ENCODE measurements at places on chromosomes 6 and 20.

- no peak for DNase-seq
Observed at GRCh38 chr6:53216301-53216700, 67.7 kb upstream of the GCM1 start.

GRCh38 chr20:15018966-15019365, 681.6 kb upstream of the FLRT3 start:
- DNase-seq: no peak

GRCh38 chr6:138769102-138769676, 4.4 kb upstream of the CCDC28A start:
- DNase-seq: no peak

GRCh38 chr6:17271628-17272027, 9.5 kb upstream of the RBM24 start:
- no peak for DNase-seq

DNA sequence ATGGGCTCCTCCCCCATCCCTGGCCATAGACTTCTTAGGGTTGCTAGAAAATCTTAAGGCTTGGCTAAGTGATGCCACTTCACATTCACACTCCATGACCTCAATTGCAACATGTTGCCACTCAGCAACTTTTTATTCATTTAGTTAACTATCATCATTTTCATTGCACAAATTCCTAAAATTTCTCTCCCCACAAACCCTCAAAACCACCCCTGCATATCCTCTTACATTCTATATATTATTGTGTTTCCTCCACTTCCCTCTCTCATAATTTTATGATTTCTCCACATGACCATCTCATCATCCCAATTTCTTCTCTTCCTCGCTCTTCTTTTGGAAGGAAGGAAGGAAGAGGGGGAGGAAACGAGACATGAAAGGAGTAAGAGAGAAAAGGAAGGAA, 436.0 kb downstream of the HACE1 start:
- no peak for DNase-seq

GRCh38 chr20:20273286-20273685, 94.6 kb upstream of the INSM1 start:
- DNase-seq: no peak

- no peak for DNase-seq
Observed at GRCh38 chr6:107622269-107622668, 132.4 kb downstream of the SOBP start.

GRCh38 chr20:46894971-46895905, 595 bp downstream of the EYA2 start:
- DNase-seq: no peak

DNA sequence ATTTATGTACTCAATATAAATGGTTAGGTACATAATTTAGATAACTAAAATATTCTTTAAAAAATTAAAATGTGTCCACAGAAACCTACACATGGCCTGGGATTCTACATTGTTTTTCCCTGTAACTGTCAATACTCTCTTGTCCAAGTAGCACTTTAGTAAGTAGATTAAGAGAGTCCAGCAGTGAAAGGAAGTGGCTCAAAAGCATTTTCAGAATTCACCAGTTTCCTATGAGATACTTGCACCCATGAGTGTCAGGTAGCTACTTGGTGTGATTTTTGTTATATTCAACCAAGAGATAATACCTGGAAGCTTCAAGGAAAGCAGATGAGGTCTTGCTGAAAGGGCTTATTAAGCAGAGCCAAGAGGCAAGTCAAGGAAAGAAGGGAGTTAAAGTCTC, 126.3 kb downstream of the FYN start:
- no peak for DNase-seq

GRCh38 chr20:61173961-61174725, 77.9 kb upstream of the CDH4 start:
- DNase-seq: no peak

GRCh38 chr20:2259731-2260130, 36.1 kb upstream of the TGM3 start:
- DNase-seq: no peak

DNA sequence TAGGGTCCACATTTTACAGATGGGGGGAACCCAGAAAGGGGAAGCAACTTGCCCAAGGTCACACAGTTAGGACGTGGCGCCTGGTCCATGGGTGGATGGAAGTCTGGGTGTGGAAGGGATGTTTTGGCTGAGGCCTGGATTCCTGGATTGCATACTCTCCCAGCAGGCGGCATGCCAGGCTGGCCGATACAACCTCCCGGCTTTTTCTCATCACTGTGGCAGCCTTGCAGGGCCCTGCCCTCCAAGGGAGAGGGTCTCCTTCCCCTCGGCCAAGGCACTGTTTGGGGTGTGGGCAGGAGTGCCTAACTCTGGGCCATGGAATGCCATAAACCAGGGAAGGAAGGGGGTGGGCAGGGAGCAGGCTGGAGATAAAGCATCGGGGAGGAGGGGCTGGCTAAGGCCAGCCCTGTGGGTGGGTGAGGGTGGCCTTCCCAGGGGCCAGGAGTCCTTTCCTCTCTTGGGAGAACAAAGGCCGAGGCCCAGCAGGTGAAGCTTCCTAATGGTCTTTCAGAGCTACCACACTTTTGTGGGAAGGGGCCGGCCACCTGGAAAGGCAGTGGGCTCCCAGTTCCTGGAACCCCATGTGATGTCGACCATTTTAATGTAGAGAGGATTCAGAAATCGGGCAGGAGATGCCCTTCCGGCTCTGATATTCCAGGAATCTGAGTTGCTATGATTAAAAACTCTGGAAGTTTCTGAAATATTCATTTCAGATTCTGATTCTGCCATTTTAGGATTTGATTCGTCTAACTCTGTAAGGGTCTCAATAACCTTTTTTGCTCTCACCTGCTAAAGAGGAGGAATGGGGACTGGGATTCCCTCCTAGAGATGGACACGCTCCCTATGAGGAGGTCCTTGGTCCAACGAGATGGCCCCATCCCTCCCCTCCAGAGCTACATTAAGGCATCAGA, 4.2 kb downstream of the FOXS1 start:
- no peak for DNase-seq

GRCh38 chr6:12545619-12546409, 170.8 kb upstream of the PHACTR1 start:
- DNase-seq: peak; percentile 37

DNA sequence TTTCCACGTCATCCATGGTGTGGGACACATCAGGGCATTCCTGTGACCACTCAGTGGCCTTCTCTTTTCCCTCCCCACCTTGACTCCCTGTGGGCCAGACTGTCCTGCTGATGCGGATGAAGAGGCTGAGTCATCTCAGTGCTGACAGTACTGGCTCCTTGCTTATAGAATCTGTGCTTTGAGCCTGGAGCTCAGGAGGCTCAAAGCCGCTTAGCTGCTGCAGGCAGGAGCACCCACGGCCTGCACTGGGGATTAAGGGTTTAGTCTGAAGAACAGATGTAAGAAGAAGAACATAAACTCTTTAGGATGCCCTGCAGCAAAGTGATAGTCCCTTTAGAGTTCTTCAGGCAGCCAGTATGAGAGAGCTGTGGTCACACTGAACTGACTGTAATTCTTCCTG, 642.0 kb upstream of the CHD6 start:
- no peak for DNase-seq

DNA sequence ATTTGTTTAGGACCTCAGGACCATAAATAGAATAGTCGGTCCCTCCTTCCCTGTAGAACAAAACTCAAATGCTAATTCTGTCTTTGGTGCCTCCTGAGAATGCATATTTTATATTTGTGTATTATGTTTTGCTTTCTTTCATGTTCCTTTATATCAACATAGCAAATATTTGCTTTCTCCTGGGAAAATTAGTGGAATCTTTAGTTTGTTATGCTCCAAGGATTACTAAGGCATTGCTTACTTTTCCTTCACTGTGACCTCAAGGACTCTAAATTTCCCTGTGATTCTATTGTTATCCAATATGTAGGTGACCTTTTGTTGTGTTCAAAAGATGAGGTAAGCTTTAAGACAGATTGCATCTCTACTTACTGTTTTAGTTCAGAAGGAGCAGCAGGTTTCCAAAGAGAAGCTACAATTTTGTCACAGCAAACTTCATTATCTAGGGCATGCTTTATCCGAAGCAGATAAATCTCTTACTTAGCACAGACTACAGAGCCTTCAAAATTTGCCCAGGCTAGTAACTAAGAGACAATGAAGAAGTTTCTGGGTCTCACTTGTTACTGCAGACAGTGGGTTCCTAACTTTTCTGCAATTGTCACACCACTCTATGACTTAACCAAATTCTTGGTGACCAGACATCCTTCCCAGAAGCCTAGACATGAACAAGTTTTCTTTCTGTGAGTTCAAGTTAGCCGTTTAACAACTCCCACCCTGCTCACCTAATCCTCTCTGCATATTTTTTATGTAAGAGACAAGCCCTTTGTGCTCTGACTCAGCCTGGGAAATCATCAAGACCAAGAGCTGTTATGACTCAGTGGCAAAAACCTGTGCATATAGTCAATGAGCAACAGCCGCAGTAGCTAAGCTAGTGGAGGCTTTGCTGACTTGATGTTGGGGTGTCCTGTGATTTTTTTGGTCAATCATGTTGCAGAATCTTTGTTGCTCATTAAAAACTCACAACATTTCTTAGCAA, 378.8 kb downstream of the QKI start:
- DNase-seq: peak; percentile 28

GRCh38 chr6:113481458-113481857, 375.7 kb upstream of the MARCKS start:
- no peak for DNase-seq

DNA sequence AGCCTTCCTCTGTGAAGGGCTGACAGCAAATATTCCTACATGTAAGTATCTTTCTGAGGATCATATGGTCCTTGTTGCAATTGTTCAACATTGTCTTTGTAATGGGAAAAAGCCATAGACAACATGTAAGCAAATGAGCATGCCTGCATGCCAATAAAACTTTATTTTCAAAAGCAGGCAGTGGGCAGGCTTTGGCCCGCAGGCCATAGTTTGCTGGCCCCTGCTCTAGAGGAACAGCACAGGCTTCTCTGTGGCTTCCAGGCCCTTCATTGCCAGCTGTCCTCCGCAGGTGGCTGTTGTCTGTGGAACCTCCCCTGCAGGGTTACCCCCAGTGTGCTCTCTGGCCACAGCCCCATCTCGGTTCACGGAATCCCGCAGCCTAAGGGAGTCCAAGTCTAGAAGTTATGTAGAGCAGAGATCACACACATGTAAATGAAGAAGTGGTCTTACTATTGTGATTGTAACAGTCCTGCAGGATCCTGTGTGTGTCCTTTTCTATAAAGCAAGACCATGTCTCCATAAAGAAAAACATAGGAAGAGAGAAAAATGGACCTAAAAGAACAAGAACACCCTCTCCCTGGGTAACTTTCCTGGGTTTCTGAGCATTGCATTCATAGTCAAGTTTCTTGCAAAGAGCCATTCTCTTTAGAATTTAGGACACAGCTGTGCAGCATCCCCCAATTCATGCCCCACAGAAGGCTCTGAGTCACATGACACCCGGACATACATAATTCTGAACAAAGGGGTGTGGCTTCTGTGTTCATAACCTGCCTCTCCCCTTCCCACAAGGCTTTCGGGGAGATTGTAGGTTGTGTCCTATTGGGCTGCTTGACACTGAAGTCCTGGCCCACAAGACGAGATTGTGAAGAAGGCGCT, 10.0 kb downstream of the UNC93A start:
- DNase-seq: no peak

DNA sequence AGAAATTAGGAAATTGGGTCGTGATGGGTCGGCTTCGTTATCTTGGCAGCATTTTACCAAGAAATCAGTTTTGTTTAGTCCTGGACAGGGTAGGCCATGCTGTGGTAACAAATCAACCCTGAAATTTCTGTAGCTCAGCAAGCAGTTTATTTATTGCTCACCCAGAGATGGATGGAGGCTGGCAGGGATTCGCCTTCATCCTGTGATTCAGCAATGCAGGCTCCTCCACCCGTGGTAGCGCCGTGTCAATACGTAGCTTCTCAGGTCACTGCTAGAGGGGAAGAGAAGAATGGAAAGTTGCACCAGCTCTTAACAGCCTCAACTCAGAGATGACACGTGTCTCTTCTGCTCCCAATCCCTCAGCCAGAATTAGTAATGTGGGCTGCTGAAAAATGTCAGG, 157.0 kb upstream of the SGK1 start:
- no peak for DNase-seq

- DNase-seq: no peak
Observed at GRCh38 chr6:66814156-66814555, 1107.1 kb upstream of the EYS start.

DNA sequence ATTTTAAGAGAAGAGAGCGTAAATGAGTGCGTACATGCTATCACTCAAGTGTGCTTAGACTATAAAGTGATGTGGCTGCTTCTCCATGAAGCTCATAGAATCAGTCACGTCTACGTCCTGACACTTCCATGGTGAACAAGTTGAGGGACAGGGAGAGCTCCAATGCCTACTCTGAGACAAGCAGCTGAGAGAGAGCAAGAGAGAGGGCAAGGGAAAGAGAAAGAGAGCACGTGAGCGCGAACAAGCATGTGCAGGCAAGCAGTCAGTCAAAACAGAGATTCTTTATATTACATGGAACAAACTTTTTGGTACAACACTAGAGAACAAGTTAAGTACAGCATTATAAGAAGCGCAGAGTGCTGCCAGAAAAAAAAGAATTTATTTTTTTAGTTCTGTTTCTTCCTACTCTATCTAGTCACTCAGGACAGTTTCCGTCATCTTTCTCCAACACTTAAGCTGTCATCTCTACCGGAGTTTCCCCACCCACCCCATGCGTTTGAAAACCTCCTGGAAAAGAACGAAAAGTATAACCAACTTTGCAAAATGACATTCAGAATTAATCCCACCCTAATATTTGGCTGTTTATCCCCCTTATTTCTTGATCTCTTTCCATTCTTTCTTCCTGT, 61.8 kb downstream of the EPB41L2 start:
- no peak for DNase-seq

GRCh38 chr20:63025534-63026331, 19.0 kb upstream of the BHLHE23 start:
- DNase-seq: peak; percentile 17

DNA sequence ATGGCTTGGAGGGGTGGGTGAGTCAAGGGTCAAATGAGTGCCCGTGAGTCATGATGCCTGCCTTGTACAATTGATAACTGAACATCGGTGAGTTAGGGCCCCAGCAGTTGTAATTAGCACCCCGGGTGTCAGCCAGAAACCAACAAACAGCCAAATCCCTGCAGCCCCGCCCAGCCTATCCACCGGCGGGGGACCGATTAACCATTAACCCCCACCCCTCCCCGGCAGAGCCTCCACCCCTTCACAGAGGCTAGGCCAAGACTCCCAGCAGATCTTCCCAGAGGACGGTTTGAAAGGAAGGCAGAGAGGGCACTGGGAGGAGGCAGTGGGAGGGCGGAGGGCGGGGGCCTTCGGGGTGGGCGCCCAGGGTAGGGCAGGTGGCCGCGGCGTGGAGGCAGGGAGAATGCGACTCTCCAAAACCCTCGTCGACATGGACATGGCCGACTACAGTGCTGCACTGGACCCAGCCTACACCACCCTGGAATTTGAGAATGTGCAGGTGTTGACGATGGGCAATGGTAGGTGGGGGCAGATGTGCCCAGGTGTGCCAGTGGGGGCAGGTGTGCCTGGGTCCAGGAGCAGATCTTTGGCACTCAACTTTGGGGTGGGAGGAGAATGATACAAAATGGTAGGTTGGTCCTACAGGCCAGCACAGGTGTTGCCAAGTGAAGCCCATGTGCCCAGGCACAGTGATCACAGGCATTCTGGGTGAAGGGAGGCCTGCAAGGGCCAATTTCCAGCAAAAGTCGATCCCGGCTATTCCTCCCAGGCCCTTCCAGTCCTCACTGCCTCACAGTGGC, 45.7 kb downstream of the HNF4A start:
- DNase-seq: no peak

- no peak for DNase-seq
Observed at GRCh38 chr6:135842618-135843392, 8.7 kb upstream of the PDE7B start.
